ENCODE measurements at places on chromosomes 1 and 21. TPM values are rescaled to one million over a fixed set of nuclear protein-coding genes. Genes with fewer than 3 reads are reported as not detected.

Gene OR14K1
- total RNA-seq = not detected

Gene CLCA1
- total RNA-seq = not detected

Gene WNT4
- 0.15 TPM for total RNA-seq

Gene NTRK1
- total RNA-seq = under 0.01 TPM

Gene NBPF14
- total RNA-seq = 10.9 TPM

Gene RNU1-2
- total RNA-seq = under 0.01 TPM

Gene CYYR1
- 5.5 TPM for total RNA-seq

Gene CDC42BPA
- 83.9 TPM for total RNA-seq

Gene AIM2
- total RNA-seq = not detected

Gene ARHGEF10L
- 5.8 TPM for total RNA-seq
